ENCODE measurements at places on chromosomes 2 and 18. TPM values are rescaled to one million over a fixed set of nuclear protein-coding genes. Genes with fewer than 3 reads are reported as not detected.

- DNase-seq: no peak
Observed at GRCh38 chr2:20471148-20471547, 24.3 kb downstream of the RHOB start.

DNA sequence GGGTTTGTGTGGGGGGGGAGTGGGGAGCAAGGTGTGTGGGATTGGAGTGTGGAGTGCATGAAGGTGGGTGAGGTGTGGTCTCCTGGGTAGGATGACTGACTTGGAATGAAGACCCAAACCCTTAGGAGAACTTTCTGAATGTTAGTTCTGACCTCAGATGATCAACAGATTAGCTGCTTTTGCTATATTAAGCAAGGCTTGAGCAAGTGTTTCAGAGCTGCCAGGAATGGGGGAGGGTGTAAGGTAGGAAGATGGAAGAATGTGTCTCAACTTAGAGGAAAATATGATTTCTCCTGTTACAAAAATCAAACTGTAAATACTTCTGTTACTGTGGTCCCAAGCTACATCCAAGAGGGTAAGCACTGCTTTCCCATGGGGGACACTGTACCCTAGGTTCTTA lies 273.6 kb downstream of the TGIF1 start:
- no peak for DNase-seq

Gene LINC00305
- polyA plus RNA-seq: 3.6 TPM

DNA sequence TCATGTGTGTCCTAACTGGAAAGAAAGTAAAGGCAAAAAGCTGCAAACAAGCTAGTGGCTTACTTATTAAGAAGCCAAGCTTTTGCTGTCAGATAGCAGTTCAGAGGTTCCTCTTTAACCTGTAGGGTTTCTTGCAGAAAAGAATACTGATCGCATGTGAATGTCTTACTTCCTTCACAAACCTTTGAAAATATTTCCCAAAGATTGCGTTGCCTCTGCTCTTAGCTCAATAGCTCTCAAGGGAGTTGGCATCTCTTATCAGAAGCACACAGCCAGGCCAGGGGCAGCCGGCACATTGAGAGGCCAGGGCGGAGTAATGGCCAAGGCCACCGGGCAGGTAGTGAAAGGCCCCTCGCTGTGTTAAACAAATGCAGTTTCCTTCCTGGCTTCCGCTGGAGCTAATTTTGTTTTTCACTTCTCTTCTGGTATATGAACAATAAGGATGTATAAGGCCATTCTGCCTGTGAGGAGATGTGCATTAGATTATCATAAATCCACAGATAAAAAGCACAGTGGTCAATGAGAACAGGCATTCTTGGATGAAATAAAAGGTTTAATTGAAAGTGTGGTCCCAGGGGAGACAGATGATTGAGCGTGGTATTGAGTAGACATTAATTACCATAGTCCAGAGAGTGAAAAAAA lies 542.4 kb upstream of the NRP2 start:
- no peak for DNase-seq

DNA sequence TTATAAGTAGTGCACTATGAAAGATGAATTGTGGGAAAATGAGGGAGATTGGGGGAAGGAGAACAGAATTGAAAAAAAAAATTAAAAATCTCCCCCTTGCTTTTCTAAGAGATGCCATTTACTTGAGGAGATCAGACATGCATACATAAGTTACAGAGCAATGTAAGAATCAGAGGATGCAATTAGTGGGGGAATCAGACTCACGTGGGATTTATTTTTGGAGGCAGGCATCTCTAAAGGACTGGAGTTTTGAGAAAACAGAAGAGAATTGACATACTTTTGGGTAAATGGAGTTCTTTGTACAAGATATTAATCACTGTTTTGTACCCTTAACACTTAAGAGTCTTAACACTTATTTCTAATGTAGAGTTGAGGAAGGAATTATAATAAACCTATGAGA lies 52.7 kb downstream of the MTX2 start:
- DNase-seq: no peak

Gene ONECUT2
- polyA plus RNA-seq: 0.12 TPM

GRCh38 chr2:3282056-3282998 lies 95.3 kb downstream of the EIPR1 start:
- peak; percentile 65 for DNase-seq

GRCh38 chr2:232361646-232362045 lies 16.9 kb upstream of the ALPP start:
- DNase-seq: no peak

Gene ITGAV
- polyA plus RNA-seq: 73.4 TPM

DNA sequence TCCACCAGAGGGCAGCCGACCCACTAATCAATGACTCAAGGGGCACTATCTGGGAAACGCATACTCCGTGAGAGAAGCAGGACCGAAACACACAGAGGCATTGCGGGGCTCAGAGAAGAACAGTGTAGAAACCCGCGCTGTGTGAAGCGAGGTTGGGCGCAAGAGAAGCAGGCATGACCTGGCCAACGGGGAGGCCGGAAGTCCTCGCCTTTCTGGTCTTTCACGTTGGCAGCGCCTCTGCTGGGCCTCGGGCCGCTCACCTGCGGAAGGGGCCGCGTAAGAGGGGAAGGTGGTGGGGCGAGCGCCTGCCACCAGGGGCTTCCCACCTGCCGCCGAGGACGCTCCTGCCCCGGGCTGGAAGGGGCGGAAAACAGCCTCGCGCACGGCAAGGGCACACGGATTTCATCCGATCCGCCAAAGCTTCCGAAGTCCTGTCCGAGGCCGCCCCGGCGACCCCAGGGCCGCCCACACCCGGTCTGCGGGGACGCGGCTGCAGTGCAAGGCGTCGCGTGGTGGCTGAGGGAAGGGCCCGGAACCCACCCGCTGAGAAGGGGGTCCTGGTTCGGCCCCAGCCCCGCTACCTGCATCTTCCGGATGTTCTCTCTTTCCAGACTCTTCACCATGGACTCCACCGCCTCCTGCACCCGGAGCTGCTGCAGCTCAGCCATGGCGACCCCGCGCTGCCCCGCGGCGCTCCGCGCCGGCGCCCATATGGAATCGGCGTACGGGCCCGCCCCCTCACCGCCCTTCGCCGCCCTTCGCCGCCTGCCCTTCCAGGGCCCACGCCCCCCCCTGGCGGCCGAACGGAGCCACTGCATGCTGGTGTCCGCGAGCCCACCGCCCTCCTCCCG lies at the start of gene FAM136A:
FAM136A (minus strand) TSS at position 724 of the 851 bp plus-strand sequence; CDS start at position 668, 56 bp downstream.
- peak; percentile 88 for DNase-seq

Gene UGT1A7
- polyA plus RNA-seq: 0.07 TPM

Gene CDH19
- polyA plus RNA-seq: 0.22 TPM

- no peak for DNase-seq
Observed at GRCh38 chr18:55672574-55673361, 84.8 kb upstream of the TCF4 start.

- DNase-seq: no peak
Observed at GRCh38 chr18:26650310-26651268, 102.2 kb upstream of the KCTD1 start.

Gene UGT1A5
- polyA plus RNA-seq: not detected

DNA sequence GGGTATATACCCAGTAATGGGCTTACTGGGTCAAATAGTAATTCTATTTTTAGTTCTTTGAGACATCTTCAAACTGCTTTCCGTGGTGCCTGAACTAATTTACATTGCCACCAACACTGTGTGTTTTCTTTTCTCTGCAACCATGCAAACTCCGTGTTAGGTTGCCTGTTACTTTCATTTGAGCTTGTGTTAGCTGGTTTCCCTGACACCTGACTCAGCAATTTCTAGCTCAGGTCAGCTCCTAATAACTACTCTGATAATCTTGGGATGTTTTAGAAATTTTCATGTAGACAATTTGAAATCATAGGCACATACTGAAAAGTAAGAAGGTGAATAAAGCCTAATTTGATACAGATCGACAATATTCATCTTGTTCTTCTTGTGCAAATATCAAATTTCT lies 132.3 kb downstream of the ADCYAP1 start:
- no peak for DNase-seq

- DNase-seq: no peak
Observed at GRCh38 chr2:120220756-120221155, 2.4 kb downstream of the TMEM185B start.

- no peak for DNase-seq
Observed at GRCh38 chr2:240217431-240218301, 77.2 kb upstream of the OTOS start.

Gene GBX2
- polyA plus RNA-seq: 0.52 TPM

DNA sequence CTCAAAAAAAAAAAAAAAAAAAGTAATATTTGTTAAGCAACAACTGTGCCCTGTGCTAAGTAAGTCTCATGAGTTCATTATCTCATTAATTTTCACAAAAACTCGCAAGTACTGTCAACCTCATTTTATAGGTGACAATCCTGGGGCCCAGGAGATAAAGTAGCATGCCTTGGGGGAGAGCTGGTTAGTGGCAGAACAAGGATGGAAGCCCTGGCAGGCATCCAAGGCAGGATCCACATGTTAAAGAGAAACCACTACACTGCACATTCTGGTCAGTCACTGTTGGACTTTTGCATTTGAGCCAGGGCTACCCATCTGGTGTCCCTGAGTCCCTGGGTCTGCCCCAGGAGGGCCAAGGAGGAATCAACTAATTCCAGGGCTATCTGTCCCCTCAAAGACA lies 54.6 kb downstream of the ZFP36L2 start:
- no peak for DNase-seq

Gene CMPK2
- polyA plus RNA-seq: 4.0 TPM

GRCh38 chr2:12538138-12538694 lies 178.5 kb upstream of the TRIB2 start:
- DNase-seq: no peak

Gene FRZB
- 10.9 TPM for polyA plus RNA-seq

DNA sequence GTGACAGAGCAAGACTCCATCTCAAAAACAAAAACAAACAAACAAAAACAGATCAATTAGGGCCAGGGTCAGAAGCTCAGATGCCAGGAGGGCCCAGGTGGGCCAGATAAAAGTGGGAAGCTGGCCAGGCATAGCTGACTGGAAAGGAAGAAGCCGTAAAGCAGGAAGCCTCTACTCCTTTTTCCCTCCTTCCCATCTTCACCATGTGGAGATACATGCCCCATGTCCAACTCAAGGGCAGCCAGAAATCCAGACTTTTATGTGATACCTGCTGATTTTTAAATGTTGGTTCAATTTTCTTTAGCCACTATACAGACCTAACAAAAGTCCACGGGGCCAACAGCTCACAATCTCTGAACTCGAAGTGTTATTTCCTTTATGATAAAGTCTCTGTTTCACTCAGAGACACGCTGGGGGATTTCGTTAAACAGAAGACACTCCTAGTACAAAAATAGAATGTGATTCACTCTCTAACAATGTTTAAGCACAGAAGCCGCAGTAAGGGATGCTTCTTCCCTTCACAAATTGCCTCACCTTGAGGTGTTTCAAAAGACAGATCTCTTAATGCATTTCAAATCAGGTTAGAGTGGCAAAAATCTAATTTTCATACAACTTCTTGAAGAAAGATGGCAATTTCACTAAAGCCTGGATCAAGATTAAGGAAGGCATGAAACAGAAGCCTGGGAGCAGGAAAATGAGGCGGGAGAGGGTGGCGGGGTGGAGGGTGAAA lies 14.0 kb downstream of the TMEM247 start:
- DNase-seq: no peak

DNA sequence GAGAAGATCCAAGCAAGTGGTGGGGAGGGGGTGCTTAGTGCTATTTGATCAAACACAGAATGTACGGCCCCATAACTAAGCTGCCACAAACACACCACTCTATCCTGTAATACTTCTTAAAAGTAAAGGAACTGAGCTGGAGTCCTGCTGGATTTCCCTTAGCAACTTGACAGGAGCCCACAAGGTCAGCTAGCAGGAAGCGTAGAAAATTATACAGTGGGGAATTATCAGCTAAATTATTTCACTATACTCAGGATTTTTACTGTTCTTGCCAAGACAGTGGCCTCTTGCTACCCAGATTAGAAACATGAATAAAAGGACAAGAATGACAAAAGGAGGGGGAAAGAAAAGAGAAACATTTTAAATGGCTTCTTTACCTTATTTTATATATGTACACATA lies 217.1 kb downstream of the ZNF521 start:
- no peak for DNase-seq
